ENCODE measurements at places on chromosomes 2 and 18.

GRCh38 chr2:18885457-18885856 is 296.1 kb upstream of the NT5C1B start:
- no peak for DNase-seq

- DNase-seq = no peak
Measured at GRCh38 chr2:37894047-37894446, 31.0 kb upstream of the RMDN2 start.

- DNase-seq = no peak
Measured at GRCh38 chr2:197920088-197920487, 115.7 kb downstream of the PLCL1 start.

GRCh38 chr2:171146633-171147032 is 14.1 kb downstream of the TLK1 start:
- DNase-seq = no peak

DNA sequence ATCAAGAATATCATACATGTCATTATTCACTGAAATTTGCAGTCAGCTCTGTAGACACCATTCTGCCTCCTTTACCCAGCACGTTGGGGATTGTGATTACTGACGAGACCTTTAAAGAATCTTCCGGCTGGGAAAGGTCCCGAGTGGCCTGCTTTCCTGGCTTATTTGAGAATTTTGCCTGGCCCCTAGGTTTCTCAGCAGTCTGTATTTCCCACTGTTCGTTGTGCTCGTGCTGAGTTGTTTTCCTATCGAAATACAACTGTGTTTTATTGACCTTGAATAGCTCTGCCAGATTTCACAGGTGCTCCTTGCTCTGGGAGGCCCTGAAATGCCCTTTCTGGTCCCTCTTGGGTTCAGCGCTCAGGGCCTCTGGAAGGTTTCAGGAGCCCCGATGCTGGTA is 94.9 kb downstream of the AGAP1 start:
- no peak for DNase-seq

- no peak for DNase-seq
Measured at GRCh38 chr18:26435415-26436095, 112.8 kb downstream of the KCTD1 start.

GRCh38 chr18:62621546-62621945 is 93.8 kb upstream of the PHLPP1 start:
- no peak for DNase-seq

GRCh38 chr2:210224591-210224940 is 681 bp downstream of the ACADL start:
- DNase-seq = no peak

DNA sequence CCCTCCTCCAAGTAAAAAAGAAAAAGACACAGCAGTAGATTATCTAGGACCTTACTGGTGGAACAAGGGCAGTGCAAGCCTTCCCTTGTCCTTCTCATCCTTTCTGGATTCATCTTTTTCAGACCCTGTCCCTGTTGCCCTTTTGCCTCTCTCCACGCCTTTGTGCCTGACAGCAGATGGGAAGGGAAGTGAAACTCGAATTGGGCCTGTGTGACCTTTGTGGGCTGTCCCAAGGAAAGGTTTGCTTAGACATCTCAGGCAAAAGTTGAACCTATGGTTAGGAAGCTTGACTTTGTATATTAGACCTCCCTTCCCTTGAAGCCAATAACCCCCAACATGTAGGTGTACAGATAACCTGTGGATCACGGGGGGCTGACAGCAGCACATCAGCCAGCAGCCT is 185.3 kb downstream of the PRKCE start:
- DNase-seq = no peak

DNA sequence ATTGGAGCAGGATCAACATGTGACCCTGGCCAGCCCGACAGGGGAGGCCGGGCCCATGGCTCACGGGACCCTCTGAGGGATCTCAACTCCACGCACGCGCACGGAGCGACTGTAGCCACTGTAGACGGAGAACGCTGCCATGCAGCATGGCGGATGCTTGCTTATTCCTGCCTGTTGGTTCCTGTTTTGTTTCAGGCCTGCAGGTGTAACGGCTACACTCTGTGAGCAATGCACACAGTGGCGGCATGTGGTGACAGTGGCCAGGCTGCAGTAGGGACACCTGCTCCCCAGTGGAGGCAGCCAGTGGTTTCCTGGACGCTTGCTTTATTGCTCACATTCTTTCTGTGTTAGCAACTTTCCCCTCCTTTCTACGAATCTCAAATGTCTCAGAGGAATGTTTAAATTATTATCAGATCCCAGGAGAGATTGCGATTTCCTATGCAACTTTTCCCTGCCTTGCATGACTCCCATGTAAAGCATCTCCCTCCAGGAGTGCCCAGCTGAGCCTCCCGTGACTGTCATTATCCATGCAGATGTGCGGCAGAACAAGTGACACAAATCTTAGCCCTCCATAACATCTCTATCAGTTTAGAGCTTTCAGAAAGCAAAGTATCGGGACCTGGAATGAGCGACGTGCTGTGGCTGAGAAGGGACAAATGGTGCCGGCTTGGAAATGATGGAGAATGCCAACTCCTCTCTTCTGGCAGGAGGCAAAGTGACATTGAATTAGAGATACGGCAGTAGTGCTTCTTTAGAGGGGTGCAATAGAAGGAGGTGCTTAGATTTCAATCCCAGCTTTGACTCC is 209.7 kb downstream of the ASB1 start:
- DNase-seq = no peak

GRCh38 chr2:237590272-237591140 is at the start of gene RAB17:
TSS of gene RAB17 (minus strand) at chr2:237590734. CDS start at chr2:237586154, 4,580 bp downstream.
- DNase-seq = no peak

GRCh38 chr18:32328379-32328778 is 138.5 kb downstream of the MEP1B start:
- no peak for DNase-seq

DNA sequence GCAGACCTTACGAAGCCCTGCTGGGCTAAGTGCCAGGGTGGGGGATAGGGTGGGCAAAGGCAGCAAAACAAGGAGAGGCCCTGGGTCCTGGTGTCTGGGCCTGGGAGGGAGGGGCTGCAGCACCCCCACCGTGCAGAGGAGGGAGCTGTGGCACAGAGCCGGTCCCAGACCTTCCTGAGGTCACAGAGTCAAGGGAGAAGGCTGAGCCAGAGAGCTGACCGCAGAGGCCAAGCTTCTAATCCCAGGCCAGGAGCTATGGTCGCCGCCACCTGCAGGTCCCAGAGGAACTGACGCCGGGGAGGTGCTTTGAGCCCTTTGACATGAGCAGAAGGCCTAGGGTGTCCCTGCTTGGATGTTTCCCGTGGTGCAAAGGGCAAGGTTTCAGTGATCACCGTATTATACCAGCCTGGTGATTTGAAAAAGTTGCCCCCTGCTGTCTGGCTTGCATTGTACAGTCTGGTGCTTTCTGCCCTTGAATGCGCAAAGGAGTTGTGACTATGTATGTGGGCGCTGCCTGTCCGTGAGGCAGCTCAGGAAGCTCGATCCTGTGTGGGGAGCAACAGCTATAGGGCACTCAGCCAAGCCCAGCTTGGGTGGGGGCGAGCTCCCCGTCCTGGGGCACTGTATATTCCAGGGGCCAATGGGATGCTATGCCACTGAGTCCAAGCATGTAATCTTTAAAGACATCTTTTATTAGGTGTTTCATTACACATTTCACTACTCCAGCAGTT is 44.3 kb downstream of the EDAR start:
- DNase-seq = no peak

GRCh38 chr2:232384466-232384865 is 5.9 kb downstream of the ALPP start:
- no peak for DNase-seq

DNA sequence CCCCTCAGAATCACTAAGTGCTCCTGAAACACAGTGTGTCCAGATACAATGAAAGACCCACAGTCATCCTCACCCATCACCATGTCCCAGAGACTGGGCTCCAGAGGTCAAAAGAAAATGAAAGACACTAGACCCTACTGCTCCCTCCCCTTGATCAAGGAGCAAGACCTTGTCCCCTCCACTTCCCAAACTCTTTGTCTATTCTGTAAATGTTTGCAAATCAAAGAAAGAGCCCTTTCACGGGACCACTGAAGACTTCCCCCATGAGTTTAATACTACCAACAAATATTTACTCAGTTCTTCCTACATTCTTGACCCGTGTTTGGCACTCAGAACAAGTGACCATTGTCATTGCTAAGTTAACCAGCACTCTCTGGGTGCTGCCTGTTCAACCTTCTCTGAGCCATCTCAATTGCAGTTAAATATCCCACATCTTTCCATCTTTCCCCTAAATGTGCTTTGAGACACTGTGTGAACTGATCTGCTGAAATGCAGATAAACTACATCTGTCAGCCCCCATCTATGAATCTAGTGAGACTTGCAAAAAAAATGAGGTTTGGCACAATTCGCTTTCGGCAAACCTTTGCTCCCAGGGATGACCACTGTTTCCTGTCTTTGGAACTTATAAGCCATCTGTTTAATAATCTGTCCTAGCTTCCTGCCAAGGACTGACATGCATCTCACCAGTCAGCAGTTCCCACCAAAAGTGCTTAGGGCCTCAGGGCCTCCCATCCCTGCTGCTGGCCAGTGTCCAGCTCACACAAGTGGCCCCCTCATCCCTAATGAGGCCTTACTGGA is 170.3 kb downstream of the GFPT1 start:
- no peak for DNase-seq

DNA sequence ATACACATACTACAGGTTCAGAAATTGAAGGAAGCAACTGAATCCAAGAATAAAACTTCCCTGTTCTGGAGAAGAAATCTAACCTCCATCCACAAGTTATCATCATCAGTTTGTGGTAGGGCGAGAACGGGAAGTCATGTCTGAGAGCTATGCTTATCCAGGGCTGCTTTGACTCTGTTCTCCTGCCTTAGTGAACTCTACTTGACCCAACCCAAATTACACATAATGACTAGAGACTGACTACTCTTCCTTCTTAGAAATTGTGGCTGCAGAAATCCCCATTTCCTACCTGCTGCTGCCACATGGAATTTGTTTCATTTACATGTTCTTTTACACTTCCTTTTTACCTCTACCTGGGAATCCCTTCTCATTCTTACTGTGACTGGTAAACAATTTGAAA is 1102.6 kb upstream of the PIK3C3 start:
- DNase-seq = no peak

DNA sequence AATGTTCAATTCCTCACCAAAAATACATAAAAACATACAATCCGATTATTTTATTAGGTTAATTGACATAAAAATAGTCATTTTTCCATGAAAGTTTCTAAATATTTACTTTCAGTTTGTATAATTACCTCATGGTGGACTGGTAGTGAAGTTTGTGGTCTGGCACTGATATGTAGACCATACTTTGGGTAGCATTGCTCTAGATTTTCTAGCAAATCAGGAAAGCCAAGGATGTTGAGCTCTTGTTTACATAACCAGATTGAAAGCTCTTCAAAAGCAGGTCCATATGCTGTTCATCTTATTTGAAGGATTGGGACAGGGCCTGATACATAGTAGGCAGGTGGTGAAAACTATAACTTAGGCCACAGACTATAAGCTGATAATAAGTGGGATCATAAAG is 61.8 kb downstream of the COMMD1 start:
- no peak for DNase-seq

DNA sequence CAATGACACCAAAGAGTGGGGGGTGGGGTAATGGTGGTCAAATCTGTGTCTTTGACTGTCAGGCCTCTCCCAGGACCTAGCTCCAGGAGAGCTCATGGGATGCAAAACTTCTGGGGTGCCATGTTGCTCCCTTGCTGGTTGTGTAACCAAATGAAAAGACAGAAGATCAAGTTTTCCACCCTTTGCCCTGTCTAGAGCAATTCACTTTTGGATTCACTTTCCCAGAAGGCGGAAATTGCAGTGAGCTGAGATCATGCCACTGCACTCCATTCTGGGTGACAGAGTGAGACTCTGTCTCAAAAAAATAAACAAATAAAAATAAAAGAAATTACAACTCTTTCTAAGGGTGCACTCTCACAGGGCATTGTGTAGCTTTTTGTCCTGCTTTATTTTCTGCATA is 34.9 kb upstream of the PLA2R1 start:
- no peak for DNase-seq

GRCh38 chr18:53541924-53542323 is 682.5 kb downstream of the MBD2 start:
- DNase-seq = no peak

- DNase-seq = no peak
Measured at GRCh38 chr2:215436705-215437565, 1.1 kb upstream of the FN1 start.

DNA sequence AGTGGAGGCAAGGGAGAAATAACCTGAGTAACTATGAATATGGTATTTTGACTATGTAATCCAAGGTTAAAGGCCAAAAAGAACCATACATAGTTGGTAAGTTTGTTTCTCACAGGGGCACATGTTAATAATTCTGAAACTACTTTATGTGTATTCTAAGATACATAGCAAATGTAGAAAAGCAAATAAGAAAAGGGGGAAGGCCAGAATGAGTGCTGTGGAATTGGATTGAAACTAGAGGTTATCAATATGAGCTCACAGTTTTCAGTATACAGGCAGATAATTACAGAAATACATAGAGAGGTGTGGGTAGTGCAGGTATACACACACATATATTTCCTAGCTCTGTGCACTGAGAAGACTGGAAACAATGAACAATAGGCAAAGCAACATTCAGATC is 13.7 kb downstream of the INO80C start:
- DNase-seq = no peak

DNA sequence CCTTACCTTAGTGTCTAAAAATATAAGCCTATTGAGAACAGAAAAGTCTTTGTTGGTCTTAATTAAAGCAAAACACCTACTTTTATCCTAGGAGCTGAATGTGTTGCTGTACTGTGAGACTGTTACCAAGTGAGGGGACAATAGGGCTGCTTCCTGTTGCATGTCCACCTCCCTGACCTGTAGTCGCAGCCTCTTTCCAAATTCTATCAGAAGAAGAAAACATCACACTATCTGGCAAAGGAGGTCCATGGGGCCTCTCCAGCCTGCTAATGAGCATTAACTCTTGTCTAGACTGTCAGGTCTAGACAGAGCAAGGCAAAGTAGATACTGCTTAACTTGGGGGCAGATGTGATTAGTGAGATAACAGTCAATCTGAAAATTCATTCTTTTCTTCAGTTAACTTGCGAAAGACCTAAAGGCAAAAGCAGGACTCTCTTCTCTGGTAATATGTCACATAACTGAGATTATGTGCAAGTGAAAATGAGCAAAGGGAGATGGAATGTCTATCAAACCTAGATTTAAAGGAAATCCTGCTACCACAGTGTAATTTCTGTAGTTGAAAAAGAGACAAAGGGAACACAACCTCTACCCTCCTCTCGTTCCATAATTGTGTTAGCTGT is 66.9 kb downstream of the CDH20 start:
- no peak for DNase-seq

GRCh38 chr2:26630669-26631360 is 10.4 kb downstream of the CIB4 start:
- DNase-seq = no peak

- peak; percentile 21 for DNase-seq
Measured at GRCh38 chr2:151827564-151828142, 568 bp downstream of the ARL5A start.

- no peak for DNase-seq
Measured at GRCh38 chr2:120538691-120539423, 192.9 kb downstream of the INHBB start.

DNA sequence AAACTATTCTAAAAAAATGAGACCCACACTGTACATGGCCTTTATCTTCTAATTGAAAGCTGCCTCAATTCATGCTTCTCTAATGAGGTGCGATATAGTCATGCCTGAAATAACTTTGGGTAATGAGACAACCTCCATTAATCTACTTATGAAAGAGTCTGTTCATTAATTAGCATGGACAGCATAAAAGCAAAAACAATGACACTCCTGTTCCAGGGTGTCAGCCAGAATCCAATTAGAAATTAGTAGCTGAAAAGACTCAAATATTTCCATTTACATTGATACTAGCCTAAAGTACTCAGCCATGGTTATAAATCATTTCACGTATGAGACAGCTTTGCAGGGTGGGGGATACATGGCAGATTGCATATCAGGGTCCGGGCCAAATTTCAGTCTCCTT is 288.7 kb downstream of the AKAIN1 start:
- no peak for DNase-seq
